ENCODE measurements at places on chromosomes 4 and X.

DNA sequence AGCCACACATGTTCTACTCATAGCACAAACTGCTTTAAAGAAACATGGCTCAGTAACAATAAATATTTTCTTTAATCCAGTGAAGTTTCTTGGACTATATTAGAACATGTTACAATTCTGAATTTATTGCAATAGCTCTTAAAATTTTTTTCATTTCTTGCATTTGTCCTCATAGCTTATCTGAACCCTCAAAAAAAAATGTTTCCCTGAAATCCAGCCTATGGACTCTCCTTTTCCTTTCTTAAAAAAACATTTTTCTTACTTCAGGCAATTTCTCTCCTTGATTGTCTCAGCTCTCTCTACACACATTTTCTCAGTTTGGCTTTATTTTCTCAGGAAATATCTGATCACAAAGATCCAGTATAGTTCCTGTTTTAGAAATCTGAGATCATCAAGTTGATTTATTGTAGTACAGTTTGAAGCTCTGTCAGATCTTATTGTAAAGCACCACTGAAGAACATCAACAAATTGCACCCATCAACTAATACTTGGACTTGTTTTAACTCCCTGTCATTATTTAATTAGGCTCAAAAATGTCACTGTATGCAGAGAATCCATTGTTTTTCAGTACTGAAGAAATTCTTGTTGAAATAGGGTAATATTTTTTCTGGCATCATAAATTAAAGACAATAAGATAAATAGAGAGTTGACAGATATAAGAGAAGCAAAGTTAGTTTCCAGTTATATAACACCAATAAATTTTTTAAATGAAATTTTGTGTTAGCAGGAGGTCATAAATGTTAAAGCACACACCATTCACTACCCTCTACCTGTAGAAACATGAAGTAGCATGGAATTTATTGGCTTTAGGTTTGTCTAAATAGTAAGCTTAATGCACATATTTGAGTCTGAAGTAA lies 317.7 kb downstream of the ARHGAP24 start:
- no peak for DNase-seq

- DNase-seq: no peak
These were observed 68.2 kb downstream of the AGTR2 start for GRCh38 chrX:116238567-116239255.

GRCh38 chr4:146577111-146577510 lies 55.4 kb upstream of the SLC10A7 start:
- no peak for DNase-seq

DNA sequence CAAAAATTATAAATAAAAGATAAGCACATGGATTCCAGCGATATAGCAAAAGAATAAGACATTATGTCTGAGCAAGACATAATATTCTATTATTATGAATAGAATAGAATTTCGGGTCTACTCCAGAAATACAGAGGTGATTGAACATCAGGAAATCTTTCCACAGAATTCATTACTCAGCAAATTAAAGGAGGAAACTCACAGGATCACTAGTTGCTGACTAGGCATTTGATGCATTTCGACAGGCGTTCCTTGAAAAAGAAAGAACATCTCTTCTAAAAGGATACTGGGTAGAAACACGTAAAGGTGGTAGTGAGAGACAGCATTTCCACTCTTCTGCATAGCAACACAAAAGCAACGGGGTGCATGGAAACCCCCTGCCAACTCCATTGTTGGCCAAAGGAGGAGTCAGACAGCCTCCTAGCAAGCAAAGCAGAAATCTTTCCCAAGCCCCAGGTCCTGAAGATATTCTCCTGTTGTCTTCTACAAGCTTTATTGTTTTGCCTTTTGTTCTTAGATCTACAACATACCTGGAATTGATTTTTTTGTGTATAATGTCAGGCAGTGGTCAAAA lies 14.3 kb upstream of the PDZD4 start:
- peak; percentile 40 for DNase-seq

- no peak for DNase-seq
These were observed 327.1 kb upstream of the RPS6KA3 start for GRCh38 chrX:20593836-20594235.

- peak; percentile 51 for DNase-seq
These were observed 42.4 kb downstream of the DCUN1D4 start for GRCh38 chr4:51885363-51885762.

GRCh38 chr4:101291198-101291597 lies 56.1 kb downstream of the PPP3CA start:
- DNase-seq: no peak

- no peak for DNase-seq
These were observed 728 bp downstream of the UBA6 start for GRCh38 chr4:67700116-67700737.

DNA sequence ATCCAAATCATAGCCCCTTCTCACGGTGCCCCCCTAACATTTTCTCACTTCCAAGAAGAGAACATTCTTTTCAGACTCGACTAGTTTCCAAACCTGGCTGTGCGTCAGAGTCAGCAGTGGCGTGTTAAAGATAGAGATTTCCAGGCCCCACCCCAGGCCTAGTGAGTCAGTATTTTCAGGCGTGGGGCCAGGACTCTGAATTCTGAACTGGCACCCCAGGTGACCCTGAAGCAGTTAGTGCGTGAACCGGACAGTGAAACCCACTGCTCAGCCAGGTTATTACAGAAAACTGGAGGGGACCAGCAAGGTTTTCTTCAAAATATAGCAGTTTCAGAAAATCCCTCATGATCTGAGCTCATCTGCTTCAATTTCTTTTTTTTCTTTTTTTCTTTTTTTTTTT lies 35.0 kb upstream of the BCOR start:
- no peak for DNase-seq

Measured in H7 (cell line).